Brain pericyte (primary cell): ENCODE measurements at places on chromosomes 13 and 19.
A peak's percentile ranks its signal among the peaks of the same experiment; 100 is the strongest.

- no peak for DNase-seq
These were observed 95.5 kb upstream of the KLHL1 start for GRCh38 chr13:70203661-70204229.

- DNase-seq: no peak
These were observed 327.2 kb upstream of the TSHZ3 start for GRCh38 chr19:31676271-31677004.

GRCh38 chr13:111472559-111473460, 152.4 kb downstream of the TEX29 start:
- no peak for DNase-seq

- no peak for DNase-seq
These were observed 5.2 kb upstream of the LMNB2 start for GRCh38 chr19:2461751-2462634.

DNA sequence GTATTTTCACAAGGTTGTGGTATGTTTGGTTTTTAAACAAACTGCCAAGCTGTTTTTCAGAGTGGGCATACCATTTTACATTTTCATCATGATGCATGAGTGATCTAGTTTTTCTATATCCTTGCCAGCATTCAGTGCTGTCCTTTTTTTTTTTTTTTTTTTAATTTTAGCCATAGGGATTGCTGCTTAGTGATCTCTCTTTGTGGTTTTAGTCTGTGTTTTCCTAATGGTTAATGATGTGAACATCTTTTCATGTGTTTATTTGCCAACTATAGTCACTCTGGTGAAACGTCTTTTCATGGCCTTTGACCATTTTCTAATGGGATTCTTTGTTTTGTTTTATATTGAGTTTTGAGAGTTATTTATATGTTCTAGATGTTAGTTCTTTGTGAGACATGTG, 59.7 kb downstream of the SHISA2 start:
- peak; percentile 25 for DNase-seq

GRCh38 chr19:43820098-43820883, 6.8 kb upstream of the ZNF283 start:
- DNase-seq: no peak

DNA sequence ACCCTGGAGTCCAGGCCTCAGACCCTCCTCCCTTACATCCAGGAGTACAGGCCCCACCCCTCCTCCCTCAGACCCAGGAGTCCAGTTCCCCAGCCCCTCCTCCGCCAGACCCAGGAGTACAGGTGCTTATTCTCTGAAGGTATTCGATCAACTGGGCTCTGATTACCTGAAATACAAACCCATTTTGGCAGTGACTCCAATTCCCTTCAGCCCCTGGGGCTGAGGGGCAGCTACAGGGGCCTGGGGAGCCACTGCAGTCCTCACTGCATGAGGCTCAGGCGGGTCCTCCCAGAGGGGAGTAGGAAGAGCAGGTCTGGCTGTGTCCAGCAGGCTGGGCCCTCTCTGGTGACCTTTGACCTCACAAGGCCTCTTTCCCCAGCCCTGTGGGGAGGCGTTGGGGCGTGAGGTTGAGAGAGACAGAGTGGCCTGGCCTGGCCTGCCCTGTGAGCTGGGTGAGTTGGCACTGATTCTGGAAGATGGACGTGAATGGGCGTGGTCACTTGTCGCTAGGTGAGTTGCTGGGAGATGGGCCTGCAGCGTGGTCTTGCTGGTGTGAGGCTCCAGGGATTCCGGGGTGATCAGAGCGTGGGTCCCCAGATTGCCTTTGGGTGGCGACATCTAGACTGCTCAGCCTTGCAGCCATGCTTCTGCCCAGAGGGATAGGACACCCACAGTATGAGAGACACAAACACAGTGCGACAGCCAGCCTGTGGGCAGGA, 3.1 kb downstream of the BCAT2 start:
- no peak for DNase-seq

GRCh38 chr13:43079392-43079931, 56.1 kb downstream of the DNAJC15 start:
- no peak for DNase-seq

GRCh38 chr19:15466851-15467733, 2.7 kb upstream of the RASAL3 start:
- DNase-seq: no peak

DNA sequence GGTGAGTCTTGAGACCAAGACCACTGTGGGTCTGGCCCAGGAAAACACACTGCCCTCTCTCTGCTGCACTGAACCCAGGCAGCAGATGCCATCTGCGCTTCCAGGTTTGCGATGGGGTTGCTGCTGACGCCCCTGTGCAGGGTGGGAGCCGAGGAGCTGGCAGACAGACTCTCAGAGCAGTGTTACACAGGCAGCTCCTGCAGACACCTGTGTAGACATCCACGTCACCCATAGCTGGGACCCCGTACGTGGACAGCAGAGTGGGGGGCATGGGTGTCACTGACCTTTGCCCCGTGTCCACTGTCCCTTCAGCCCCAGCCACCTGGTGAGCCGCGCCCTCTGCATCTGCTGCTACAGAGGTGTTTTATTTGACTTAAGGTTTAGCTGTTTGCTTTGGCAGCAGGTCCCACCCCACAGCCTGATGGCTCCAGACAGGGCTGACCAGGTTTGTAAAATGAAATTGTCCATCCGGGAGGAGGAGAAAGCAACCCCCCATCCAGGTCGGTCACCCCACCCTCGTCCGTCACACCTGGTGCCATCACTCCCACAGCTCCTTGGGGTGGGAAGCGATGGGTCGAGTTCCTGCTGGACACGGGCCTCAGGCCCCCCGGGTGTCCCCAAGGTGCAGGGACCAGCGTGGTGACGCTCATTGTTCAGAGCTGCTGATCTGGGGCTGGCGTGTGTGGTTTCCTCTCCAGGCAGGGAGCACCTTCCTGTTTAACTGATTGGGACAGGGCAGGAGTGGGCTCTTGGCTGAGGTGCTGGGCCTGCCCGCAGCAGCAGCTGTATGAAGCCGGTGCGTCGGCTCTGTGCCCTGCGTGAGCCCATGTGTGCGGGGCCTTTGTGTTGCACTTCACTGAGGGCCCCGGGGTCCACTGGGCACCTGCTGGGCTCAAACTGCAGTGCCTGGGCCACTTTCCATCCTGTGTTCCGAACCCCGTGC, 28.4 kb downstream of the MCF2L start:
- DNase-seq: no peak

GRCh38 chr13:111005808-111006505, 91.1 kb upstream of the ANKRD10 start:
- no peak for DNase-seq

GRCh38 chr19:44903602-44904425, 1.8 kb upstream of the APOE start:
- peak; percentile 72 for DNase-seq

- no peak for DNase-seq
These were observed 114.3 kb downstream of the TEX26 start for GRCh38 chr13:31046711-31047279.

DNA sequence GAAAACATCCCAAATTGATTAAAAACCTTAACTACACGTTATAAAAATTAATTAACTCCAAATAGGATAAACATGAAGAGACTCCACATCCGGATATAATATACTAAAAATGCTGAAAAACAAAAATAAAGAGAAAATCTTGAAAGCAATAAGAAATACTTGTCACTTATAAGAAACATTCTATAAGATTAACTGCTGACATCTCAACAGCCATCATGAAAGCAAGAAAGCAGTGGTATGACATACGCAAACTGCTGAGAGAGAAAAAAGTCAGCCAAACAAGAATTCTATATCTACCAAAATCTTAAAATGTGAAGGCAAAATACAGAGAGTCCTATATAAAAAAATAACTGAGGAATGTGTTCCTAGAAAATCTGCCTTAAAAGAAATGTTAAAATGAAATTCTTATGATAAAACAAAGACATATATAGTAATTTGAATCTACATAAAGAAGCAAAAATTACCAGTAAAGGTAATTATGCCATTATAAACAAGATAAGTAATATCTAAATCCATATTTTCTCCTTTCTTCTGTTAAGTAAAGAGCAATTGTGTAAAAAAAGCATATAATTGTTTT, 1851.1 kb downstream of the PCDH9 start:
- DNase-seq: no peak

GRCh38 chr13:99956473-99957349, 14.9 kb downstream of the ZIC5 start:
- DNase-seq: no peak

DNA sequence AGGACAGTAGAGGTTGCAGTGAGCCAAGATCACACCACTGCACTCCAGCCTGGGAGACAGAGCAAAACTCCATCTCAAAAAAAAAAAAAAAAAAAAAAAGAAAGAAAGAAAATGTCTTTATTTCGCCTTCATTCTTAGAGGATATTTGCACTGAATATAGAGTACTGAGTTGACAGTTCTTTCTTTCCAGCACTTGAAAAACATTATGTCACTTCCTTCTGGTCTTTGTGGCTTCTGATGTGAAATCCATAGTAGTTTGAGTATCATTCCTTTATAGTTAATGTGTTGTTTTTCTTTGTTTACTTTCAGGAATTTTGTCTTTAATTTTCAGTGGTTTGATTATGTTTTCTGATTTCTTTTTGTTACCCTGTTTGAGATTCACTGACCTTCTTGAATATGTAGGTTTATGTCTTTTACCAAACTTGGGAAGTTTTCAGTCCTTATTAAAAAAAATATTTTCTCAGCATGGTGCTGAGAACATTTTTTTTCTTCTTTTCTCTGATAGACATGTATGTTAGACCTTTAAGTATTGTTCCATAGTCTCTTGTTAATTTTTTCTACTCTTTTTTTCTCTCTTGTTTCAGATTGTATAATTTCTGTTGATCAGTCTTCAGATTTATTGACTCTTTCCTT, 50.1 kb downstream of the PCCA start:
- no peak for DNase-seq

DNA sequence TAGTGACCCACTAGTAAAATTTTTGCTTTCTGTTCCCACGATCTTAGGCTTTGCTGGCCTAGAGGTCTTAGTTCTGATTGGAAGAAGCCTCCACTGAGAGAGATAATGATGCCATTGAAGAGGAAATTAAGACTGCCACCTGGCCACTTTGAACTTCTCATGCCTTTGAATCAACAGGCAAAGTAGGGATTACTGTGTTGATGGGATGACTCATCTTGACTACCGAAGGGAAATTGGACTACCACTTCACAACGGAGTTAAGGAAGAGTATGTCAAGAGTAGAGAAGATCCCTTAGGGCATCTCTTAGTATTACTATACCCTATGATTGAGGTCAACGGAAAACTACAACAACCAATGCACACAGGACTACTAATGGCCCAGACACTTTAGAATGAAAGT, 12.7 kb upstream of the FREM2 start:
- DNase-seq: no peak

DNA sequence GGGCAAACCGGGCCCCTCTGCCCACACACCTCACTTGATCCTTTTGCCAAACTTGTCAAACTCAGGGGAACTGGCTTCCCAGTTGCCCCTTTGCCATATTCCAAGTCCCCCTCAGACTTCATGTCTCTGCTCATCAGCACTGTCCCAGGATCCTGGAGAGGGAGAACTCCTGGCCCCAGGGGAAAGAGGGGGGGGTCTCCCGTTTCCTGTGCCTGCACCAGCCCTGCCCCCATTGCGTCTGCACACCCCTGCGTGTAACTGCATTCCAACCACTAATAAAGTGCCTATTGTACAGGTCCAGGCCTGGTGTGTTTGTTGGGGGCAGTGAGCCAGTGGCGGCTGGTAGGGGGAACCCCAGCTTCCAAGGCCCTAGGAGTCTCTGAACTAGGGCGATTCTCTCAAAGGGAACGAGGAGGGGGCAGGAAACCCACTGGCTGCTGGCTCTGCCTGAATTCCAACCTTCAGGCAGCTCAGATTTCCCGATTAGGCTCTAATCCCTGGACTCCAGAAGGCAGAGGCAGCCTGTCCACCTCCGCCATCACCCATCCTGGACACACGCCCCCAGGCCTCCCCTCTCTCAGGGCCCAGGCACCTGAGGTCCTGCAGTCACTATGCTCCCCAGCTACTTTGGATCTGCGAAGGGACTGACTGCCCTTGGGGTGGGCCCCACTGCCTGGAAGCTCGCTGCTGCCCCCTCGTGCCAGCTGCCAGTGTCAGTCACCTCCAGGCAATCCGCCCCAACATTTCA, 9.7 kb upstream of the ILF3 start:
- DNase-seq: no peak

DNA sequence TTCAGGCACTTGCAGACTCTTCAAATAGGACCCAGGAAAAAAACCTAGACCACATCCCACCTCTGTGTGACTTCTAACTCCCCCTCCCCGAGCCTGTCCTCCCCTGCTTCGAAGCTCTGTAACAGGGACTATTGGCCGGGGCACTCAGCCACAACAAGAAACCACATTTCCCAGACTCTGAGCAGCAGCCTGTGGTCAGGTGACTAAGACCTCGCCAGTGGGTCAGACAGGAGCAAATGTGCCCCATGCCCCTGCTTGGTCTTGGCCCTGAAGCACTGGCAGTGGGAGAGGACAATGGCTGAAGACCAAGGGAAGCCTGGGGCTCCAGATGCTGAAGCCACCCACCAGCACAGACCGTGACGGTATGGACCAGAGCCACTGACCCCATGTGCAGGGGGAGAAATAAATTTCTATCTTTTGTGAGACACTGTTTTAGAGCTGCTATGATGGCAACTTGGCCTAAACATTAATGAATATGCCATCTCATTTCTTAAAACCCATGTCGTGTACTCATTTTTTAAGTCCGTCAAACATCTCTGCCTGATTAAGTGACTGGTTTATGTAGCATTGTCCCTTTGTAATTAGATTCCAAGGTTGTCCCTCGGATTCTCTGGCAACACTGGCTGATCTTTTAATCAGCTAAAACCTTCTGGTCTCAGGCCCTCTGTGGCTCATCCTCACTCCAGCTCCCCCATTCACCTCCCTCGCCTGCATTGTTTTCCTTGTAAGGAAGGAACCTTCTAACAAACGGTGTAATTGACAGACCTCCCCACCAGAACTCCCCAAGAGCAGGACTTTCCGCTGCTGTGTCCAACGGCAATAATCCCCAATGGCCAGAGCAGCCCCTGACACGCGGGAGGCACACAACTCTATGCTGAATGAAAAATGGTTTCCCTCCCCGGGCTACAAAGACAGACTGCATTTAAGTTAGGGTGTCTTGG, 98.4 kb downstream of the STK24 start:
- DNase-seq: no peak

- no peak for DNase-seq
These were observed 3.2 kb downstream of the MAB21L1 start for GRCh38 chr13:35473206-35473775.

- DNase-seq: no peak
These were observed 193.4 kb downstream of the RGCC start for GRCh38 chr13:41650706-41651105.

- no peak for DNase-seq
These were observed 95.7 kb downstream of the SLC10A2 start for GRCh38 chr13:102970542-102970941.

DNA sequence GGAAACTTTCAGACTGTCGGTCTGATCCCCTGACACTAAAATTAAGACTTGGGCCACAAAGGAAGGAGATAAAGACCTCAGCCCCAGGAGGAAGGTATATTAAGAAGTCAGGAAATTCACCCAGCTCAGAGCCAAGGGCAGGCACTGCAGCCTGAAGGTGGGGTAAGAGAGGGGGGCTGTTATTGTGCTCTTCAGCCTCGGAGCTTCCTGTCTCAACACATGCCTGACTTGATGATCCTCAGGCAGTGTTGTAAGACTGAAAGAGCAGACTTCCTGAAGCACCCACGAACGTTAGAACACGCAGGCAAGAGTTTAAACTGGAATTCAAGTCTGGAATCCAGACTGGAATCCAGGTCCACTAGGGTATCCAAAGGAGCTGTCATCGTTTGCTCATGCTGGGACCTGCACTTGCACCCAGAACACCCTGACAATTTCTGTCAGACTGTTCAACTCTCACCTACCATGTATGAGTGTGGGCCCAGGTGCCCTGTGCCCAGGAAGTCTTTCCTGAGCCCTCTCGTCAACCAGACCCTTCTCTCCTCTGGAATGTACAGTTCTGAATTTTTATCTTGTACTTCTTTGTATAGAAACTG, 10.7 kb upstream of the FLT1 start:
- DNase-seq: no peak

GRCh38 chr19:6156033-6156432, 20.6 kb downstream of the ACSBG2 start:
- no peak for DNase-seq
